H9 (cell line): ENCODE measurements at places on chromosomes 12 and 14. TPM values are rescaled to one million over a fixed set of nuclear protein-coding genes. Genes with fewer than 3 reads are reported as not detected.

GRCh38 chr14:70886421-70887206 is 20.6 kb upstream of the PCNX1 start:
- no peak for DNase-seq

GRCh38 chr12:92601176-92601575 is 101.6 kb upstream of the PLEKHG7 start:
- DNase-seq, result no peak

- no peak for DNase-seq
Observed at GRCh38 chr12:86572455-86572854, 316.3 kb upstream of the MGAT4C start.

- DNase-seq, result no peak
Observed at GRCh38 chr12:98360401-98360800, 155.0 kb upstream of the TMPO start.

DNA sequence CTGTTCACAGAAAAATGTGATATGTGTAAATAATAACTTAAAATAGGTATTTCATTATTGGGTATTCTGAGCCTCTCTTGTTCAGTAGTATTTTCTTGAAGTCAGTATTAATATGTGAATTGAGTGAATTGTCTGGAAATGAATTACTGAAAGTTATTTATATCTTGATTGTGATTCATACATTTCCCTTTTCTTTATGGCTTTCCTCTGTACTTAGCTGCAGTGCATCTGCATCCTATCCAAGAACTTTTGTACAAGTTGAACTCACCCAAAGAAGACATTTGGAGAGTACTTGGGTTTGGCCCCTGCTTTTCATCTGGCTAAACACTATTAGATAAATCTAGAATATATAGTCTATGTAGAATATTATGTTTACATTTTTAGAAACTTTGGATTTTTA is 326.0 kb downstream of the RAD51B start:
- no peak for DNase-seq

DNA sequence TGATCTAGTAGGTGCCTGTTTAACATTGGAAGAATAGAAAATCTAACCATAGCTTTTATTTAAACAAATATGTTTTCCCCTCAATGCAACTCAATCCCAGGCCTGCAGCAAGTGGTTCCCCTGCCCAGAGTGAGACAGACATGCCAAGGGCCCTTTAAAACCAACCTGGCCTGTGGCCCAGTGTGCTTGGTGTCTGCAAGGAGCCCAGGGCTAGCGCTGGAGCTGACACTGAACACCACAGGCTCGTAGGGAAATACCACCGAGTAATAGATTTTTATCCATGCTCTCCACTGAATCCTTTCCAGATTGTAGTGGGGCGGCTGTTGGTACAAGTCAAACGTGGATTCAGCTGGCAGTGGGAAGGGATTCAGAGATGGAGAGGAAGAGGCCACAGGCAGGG is 95.6 kb upstream of the NRXN3 start:
- DNase-seq, result no peak

DNA sequence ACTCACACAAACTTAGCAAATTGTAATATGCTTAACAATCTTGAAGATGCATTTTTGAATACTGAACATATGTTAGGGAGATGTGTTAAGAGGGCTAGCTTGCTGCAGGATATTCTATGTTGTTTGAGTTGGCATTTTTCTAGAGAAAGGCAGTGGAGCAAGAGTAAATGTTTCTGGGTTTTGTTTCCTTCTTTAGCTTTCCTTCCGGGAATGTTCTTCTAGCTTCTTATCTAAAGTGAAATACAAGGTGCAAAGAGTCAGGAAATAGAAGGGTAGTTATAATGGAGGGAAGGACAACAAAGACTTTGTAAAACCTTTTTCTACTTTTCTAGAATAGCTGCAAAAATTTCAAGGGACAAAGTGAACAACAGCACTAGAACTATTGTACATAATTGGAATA is 77.6 kb upstream of the KCNH3 start:
- no peak for DNase-seq

The FOXA1 gene
- total RNA-seq, result 0.07 and 0.31 TPM in 2 replicates

The SLC25A47 gene
- total RNA-seq, result 0.13 TPM in 1 of 2 replicates, not detected in the other

The YARS2 gene
- total RNA-seq, result 41.4 and 44.5 TPM in 2 replicates

The TAS2R9 gene
- total RNA-seq, result not detected in 2 replicates
